ENCODE measurements at places on chromosomes 6 and 20. TPM values are rescaled to one million over a fixed set of nuclear protein-coding genes. Genes with fewer than 3 reads are reported as not detected.

GSTA2 gene
- not detected for total RNA-seq

DNA sequence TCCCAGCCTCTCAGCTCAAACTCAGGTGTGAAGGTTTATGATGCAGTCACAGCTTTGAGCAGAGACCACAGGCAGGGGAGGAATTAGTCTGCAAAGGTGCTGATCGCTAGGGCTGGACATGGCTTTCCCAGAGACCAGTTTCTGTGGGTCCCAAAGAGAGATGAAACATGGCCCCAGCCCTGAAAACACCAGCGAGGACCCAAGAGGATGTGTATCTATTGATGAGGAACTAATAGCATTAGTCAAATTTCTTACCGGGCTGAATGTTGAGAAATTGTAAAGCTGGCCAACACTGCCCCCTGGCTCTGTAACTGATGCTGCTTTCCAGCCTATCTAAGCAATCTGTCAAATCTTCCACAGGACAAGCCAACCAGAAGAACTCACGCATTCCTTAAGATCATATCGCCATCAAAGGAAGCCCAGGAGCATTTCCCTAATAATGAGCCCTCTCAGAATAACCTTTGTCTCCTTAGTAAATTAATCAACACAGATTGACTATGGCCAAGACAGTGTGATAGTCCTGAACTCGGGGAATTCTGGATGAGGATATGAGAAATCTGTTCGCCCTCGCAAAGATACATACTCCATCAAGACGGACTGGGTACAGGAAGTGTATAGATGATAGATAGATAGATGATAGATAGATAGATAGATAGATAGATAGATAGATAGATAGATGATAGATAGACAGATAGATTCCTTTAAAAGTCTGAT lies 7.8 kb upstream of the ACSS1 start:
- peak; percentile 61 for DNase-seq

DNA sequence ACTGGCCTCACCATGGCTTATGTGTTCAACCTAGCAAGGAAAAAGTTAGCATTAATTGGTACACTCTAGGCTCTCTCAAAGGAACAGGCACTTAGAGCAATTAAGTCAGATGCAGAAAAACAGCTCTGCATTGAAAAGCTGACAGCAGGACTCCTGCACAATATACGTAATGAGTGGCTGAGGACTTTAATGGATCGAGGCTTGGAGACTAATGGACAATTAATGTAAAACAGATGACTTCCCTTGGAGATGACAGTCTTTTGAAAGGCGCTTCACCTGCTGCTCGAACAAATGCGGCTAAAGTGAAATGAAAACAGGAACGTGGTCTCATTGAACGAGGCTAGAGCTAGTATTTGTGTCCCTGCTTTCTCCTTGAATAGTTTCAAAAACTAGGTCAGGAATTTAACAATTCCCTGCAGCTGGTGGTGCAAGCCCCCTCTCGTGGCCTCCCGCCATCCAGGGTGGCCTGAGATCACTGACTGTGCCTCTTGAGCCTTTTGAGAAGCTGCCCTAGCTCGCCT lies 137.1 kb downstream of the ELOVL4 start:
- DNase-seq = no peak

DNA sequence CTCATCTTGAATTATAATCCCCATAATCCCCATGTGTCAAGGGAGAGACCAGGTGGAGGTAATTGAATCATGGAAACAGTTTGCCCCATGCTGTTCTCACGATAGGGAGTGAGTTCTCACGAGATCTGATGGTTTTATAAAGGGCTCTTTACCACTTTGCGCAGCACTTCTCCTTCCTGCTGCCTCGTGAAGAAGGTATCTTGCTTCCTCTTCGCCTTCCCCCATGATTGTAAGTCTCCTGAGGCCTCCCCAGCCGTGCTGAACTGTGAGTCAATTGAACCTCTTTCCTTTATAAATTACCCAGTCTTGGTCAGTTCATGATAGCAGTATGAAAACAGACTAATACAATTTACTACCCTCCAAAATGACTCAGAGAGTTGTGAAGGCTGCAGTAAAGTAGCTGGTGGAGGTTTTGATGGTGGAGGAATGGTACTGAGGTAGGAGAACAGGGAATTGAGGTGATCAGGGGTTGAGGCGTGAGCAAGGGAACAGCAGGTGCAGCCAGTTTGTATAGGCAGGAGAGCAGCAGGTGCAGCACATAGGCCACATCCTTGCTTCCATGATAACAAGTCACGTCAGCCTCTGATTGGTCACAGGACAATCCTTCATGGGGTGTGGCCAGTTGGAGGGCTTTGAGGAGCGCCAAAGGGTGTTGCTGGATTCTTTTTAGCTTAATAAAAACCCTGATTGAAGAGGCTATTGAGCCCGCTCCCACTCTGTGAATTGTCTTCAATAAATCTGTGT lies 150.0 kb downstream of the CDC5L start:
- DNase-seq = no peak

DNA sequence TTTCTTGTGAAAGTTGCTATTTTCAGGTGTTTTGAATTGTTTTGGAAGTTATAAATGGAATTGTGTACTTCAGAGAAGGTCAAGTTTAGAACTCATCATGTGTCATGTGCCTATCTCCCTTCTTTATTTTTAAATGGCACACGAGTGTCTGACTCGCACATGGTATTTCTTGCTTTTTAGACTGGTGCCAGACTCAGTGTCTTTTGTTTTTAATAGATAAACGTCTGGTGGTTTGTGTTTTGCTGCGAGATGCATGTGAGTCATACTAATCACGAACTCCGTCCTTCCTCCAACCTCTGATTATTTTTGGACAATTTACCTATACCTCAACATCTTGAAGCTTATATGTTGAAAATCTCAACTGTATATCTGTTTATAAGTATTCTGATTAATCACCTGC lies 292.1 kb downstream of the CDKAL1 start:
- DNase-seq = no peak

DNA sequence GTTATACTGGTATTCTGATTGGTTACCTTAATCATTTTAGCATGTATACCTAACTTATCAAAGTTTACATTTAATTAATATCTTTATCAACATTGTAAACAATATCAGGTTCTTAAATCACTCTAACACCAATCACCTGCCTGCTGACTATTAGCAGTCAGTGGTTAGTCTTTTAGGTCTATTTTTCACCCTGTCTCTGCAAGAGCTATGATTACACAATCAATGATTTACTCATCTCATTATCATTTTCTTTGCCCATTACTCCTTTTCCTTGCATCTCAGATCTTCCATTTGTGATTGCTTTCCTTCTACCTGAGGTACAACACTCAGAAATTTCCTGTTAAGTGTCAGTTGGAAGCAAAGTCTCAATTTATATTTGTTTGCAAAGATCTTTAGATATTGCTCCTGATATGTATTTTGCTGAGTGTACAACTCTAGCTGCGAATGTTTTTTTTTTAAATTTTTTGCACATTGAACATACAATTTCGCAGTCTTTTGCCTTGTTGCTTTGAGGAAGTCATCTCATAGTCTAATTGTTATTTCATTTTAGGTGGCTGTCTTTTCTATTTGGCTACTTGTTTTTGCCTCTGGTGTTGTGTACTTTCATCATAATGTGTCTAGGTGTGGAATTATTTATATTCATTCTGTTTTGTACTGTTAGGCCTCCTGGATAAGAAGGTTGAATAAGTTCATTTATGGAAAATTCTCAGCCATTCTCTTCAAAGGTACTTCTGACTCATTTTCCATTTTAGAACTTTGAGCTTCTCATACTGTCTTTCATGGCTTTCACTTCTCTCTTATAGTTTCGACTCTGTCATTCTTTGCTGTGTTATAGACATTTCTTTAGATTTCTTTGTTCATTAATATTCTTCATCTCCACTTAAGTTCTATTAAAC lies 104.9 kb upstream of the CEP162 start:
- DNase-seq = no peak

ADTRP gene
- 3.8 TPM for total RNA-seq

NR2E1 gene
- not detected for total RNA-seq

DNA sequence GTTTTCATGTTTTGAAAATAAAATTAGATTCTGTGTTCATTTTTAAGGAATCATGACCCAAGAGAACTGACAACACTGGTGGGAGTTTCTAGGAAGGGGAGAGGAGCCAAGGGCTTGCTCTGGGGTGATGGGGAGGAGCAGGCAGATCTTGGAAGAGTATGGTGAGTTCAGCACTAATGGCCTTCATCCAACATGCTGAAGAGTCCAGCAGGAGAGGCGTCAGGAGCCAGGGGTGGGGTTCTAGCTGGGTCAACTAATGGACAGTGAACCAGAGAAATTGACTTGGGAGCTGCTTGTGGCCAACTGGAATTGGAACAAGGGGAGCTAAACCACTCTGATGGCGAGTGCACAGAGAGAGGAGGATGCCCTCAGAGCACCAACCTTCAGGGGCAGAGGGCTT lies 107.1 kb downstream of the MRPL14 start:
- DNase-seq = no peak

DNA sequence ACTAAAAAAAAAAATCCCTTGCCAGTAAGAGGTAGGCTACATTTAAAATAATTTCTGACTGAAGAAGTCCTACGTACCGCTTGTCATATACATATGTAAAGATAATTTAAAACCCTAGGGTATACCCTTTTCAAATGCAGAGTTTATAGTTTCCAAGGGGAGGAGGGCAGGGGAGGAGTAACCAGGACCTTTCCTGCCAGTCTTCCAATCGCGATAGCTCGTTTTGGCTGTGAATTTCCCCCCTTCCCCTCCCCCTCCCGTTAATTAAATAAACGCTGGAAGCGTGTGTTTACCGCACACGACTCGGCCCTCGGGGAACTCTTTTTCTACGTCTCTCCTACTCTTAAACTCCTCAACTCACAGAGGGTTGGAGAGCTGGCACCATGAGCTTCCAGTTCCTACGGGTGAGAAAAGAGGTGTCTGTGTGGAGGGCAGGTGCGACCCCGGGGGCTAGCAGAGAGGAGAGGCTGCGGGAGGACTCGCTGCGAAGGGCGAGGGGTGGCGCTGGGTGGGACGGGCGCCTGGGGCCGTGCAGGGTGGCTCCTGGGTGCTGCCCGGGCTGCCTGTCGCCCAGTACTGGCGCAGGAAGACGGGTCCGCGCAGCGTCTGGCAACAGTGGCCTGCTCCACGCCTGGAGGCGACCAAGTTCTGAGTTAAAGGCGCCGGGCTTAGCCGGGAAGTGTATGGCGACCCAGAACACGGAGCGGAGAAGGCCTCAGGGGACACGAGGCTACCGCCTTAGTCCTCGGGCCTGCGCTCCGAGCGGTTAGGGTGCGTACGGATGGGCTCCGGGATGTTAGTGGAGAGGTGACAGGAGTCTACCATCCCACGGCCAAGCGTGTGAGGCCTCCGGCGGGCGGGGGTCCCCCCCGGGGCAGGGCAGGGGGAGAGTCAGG lies 4.1 kb upstream of the TFAP2C start:
- no peak for DNase-seq

DNA sequence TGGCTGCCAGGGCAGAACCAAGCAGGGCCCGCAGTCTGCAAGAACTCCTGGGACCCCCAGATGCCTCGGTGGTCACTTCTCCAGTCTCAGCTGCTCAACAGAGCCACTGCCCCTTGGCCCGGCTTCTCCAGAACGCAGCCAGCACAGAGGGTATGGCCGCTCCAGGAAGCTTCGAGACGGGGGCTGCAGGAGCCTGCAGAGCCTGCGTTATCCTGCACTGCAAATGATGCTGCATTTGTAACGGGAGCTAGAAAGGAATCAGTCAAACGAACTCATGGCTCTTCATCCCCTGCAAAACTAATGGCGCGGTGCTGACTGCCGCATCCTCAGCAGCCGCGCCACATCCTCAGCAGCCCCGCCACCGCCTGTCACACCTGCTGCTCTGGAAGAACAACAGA lies 254.9 kb downstream of the TAF4 start:
- DNase-seq = no peak

NKX2-4 gene
- total RNA-seq = not detected

- no peak for DNase-seq
Observed at GRCh38 chr20:38658879-38659596, 57.4 kb downstream of the ARHGAP40 start.

- no peak for DNase-seq
Observed at GRCh38 chr6:108518714-108519576, 41.8 kb upstream of the FOXO3 start.

GRCh38 chr6:22804620-22805261 lies 235.4 kb downstream of the HDGFL1 start:
- no peak for DNase-seq

DNA sequence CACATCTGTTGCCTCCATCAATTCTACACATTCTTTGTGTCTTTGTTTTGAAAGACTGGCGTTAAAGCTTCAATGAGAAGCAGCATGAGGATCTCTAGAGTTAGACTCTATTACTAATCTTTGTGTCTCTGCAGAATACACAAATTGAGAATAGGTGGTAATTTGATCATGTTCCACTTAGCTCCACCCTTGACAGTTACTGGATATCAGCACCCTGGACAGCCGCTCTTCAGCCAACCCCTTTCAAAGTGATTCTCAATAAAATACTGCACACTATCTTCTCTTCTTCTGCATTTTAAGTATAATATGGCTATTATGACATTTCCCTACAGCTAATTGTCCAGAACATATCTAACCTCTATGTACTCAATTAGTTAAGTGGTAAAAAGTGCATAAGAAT lies 54.3 kb upstream of the CNR1 start:
- DNase-seq = no peak

- no peak for DNase-seq
Observed at GRCh38 chr20:23293689-23294088, 56.9 kb upstream of the NXT1 start.

DNA sequence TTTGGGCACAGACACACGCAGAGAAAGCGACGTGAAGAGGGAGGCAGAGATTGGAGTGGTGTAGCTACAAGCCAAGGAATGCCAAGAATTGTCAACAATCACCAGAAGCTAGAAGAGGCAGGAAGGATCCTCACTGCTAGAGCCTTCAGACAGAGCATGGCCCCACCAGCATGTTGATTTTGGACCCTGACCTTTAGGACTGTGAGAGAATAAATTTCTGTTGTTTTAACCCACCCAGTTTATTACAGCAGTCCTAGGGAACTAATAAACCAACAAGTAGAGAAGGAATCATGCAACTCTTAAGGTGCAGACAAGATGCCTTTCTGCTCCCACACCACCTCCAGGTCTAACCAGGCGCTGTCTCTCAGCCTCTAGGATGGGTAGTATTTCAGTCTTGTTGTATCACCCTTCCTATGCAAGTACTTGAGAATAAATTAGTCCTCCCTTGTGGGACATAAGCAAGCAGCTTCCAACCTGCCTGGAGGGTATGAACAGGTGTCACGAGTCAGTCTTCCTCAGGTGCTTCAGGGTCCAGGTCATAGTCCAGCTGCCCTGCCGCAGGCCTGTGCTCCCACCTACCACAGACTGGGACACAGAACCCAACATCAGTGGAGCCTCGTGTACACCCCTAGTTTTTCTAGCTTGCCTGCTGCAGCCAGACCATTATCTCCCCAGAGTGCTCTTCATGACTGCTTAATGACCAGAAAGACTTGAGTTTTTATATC lies 46.4 kb upstream of the CCN2 start:
- DNase-seq = no peak

HDDC2 gene
- total RNA-seq = 111 TPM

GRCh38 chr20:2745060-2745910 lies 52.7 kb downstream of the EBF4 start:
- no peak for DNase-seq

GRCh38 chr6:3013486-3013885 lies 13.8 kb downstream of the NQO2 start:
- DNase-seq = no peak
